Ascending aorta (tissue), 2 donors: ENCODE measurements at places on chromosomes 2 and 18. TPM values are rescaled to one million over a fixed set of nuclear protein-coding genes. Genes with fewer than 3 reads are reported as not detected.

The MROH2A gene
- not detected for total RNA-seq

The MYO5B gene
- 0.21 TPM for total RNA-seq

The RAPGEF4 gene
- 79.9 TPM for total RNA-seq

The CDK5R2 gene
- not detected for total RNA-seq

The ERICH2 gene
- not detected for total RNA-seq

The CKAP2L gene
- total RNA-seq = not detected

The TPGS2 gene
- total RNA-seq = 165 TPM

The MC2R gene
- not detected for total RNA-seq

The SPDYA gene
- total RNA-seq = 0.32 TPM

The UPP2 gene
- not detected for total RNA-seq

The CENPA gene
- total RNA-seq = not detected

The RBKS gene
- not detected for total RNA-seq

The RAB6C gene
- not detected for total RNA-seq

The ALPI gene
- not detected for total RNA-seq

The DSEL gene
- 19.1 TPM for total RNA-seq

The CNTNAP5 gene
- total RNA-seq = not detected

The SLC9A4 gene
- not detected for total RNA-seq

The L3MBTL4 gene
- not detected for total RNA-seq

The UGT1A7 gene
- not detected for total RNA-seq

The LAMA1 gene
- total RNA-seq = not detected

The MAPK4 gene
- 1.2 TPM for total RNA-seq

The PSMA8 gene
- total RNA-seq = not detected

The BUB1 gene
- total RNA-seq = not detected

The DSG2 gene
- 10.5 TPM for total RNA-seq

The EEF1B2 gene
- total RNA-seq = 229 TPM

The CRACDL gene
- total RNA-seq = 51.9 TPM

The GBX2 gene
- not detected for total RNA-seq

The AMER3 gene
- not detected for total RNA-seq

The REG1B gene
- not detected for total RNA-seq

The UGT1A4 gene
- not detected for total RNA-seq

The EVX2 gene
- total RNA-seq = not detected

The REEP1 gene
- total RNA-seq = 6.4 TPM

The SKA1 gene
- total RNA-seq = not detected

The SNORC gene
- total RNA-seq = not detected

The CCDC85A gene
- 15.0 TPM for total RNA-seq

The PMAIP1 gene
- total RNA-seq = not detected

The SLC16A14 gene
- total RNA-seq = 15.8 TPM

The AFF3 gene
- 7.1 TPM for total RNA-seq

The PAX8 gene
- total RNA-seq = 0.11 TPM

The HOXD12 gene
- not detected for total RNA-seq

The CCL20 gene
- total RNA-seq = not detected

The FASTKD2 gene
- 41.5 TPM for total RNA-seq

The CPLX4 gene
- total RNA-seq = not detected

The SERPINB13 gene
- total RNA-seq = not detected

The PCBP1 gene
- 227 TPM for total RNA-seq

The ERMN gene
- total RNA-seq = not detected

The UGT1A10 gene
- not detected for total RNA-seq

The CRYGC gene
- not detected for total RNA-seq

The CHMP3 gene
- total RNA-seq = 69.3 TPM
